NCI-H460 (cell line): ENCODE measurements at places on chromosomes 16 and 17.

GRCh38 chr17:41563607-41564170, 8.2 kb downstream of the KRT9 start:
- DNase-seq, result no peak

- no peak for DNase-seq
These were observed 126.8 kb downstream of the CACNG3 start for GRCh38 chr16:24382762-24383407.

DNA sequence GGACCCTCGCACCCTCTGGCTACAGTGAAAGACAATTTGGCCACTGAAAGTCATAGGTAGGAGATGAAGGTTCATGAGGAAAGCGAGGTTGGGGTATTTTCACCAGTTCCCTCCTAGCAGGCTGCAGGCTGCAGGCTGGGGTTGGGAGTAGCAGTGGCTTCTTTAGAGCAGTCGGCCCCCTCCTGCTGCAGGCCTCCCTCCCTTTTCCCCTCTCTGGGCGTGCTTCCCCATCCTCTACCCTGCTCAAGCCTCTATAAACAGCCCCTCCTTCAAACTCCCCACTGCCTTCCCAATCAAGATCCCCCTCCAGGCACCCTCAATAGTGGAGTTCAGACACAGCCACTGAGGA, 41.8 kb downstream of the GAS7 start:
- DNase-seq, result no peak

GRCh38 chr17:17118399-17118798, 76.1 kb downstream of the MPRIP start:
- no peak for DNase-seq

DNA sequence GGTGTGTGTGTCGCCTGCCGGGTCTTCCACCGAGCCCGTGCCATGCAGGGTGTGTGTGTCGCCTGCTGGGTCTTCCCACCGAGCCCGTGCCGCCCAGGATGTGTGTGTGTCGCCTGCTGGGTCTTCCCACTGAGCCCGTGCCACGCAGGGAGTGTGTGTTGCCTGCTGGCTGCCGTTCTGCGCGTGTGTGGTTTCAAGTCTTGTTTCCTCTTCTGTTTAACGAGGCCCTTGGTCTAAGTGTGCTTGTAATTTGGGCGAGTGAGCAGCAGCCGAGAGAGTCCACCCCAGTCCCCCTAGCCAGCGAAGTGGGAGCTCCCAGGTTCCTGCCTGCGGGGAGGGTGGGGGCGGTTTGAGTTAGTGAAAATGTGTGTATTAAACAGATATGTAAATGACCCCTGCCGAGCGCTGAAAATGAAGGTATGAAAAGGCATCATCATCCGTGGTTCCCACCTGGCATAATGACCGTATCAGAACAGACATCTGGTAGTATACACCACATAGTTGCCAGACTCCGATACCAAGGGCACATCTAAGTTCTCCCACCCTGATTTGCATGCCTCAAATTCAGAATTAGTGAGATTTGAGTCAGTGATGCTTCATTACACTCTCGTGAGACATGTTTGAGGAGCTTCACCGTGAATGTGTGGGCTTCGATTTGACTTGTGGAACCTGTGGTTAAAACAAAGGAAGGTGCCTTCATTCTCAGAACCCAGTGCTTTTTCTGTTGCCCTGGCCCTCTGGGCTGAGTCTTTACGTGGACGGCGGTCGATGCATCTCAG, 114.5 kb upstream of the CHMP6 start:
- no peak for DNase-seq

GRCh38 chr17:47235506-47235905, 18.1 kb upstream of the ITGB3 start:
- DNase-seq, result no peak

GRCh38 chr16:64991001-64991400, 130.9 kb downstream of the CDH11 start:
- no peak for DNase-seq

DNA sequence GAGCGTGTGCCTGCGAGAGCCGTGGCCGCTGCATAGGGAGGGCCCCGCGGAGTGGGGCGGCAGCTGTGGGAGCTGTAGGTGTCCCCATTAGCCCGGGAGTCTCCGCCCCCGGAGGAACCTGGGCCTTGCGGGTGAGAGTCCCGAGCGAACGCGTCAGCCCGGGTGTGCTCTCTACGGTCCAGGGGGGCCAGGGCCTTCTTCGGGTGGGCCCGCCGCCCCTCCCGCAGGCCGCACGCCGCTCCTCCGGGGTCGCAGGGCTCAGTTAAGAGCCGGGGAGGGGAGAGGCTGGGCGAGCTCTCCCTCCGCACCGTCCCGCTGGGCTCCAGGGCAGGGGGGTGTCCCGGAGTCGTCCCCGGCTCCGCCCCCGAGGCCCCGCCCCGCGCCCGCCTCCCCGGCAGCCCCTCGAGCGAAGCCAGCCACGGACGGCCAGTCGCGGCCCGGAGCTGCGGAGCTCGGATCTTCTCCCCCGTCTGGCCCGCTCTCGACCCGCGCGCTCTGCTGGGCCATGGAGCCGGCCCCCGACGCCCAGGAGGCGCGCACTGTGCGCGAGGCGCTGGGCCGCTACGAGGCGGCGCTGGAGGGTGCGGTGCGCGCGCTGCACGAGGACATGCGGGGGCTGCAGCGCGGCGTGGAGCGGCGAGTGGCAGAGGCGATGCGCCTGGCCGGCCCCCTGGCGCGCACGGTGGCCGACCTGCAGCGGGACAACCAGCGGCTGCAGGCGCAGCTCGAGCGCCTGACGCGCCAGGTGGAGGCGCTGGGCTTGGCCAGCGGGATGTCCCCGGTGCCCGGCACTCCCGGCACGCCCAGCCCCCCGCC, at the start of gene SMTNL2:
Gene SMTNL2 (plus strand): TSS at position 429 of the 816 bp plus-strand sequence. CDS start 77 bp downstream, at position 506.
- no peak for DNase-seq

- DNase-seq, result no peak
These were observed 7.2 kb downstream of the SPACA3 start for GRCh38 chr17:32998887-32999228.

GRCh38 chr16:50679676-50680555, 1.2 kb downstream of the SNX20 start:
- no peak for DNase-seq

- peak; percentile 91 for DNase-seq
These were observed 2.6 kb downstream of the CAMKK1 start for GRCh38 chr17:3890082-3890877.

DNA sequence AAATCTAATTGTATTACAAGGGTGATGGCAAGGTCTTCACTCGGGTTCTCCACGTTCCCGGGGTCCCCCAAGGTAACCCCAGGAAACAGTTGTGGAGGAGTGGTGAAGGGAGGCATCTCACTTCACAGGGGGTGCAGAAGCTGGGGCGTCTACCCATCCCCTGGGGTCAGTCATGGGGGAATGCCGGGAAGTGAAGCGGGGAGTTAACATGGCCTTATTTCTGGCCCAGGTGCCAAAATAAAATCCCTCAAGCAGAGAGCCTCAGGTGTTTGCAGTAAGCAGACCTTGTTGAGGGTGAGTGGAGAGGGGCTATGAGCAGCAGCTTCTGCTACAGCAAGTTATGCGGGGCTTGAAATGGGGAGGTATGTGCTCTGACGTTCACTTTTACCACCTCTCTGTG, 9.0 kb upstream of the ATP2C2 start:
- DNase-seq, result no peak

DNA sequence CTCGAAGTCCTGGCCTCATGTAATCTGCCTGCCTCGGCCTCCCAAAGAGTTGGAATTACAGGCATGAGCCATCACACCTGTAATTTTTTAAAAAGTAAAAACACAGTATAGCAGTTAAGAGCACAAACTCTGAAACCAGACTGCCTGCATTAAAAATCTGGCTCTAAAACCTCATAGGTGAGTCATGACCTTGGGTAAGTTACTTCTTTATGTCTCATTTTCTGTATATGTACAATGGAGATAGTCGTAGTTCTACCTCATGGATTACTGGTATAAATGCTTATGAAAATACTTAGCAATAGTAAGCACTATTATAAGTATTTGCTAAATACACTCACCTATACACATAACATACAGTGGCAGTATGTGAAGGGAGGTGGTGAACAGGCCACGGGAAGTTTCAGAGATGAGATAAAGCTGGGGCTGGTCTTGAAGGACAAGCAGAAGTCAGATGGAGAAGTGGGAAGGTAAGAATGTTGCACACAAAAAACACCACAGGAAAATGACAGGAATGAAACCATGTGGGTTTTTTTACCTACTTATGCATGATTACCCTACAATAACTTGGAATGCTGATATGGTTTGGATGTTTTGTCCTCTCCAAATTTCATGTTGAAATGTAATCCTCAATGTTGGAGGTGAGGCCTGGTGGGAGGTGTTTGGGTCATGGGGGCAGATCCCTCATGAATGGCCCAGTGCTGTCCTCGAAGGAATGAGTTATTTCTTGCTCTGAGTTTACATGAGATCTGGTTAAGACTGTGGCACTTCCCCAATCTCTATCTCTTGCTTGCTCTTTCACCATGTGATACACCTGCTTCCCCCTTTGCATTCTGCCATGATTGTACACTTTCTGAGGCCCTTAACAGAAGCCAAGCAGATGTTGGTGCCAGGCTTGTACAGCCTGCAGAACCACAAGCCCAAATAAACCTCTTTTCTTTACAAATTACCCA, 33.9 kb downstream of the ZNF652 start:
- DNase-seq, result no peak

- DNase-seq, result no peak
These were observed 31.6 kb downstream of the CYB5D2 start for GRCh38 chr17:4174556-4174955.

DNA sequence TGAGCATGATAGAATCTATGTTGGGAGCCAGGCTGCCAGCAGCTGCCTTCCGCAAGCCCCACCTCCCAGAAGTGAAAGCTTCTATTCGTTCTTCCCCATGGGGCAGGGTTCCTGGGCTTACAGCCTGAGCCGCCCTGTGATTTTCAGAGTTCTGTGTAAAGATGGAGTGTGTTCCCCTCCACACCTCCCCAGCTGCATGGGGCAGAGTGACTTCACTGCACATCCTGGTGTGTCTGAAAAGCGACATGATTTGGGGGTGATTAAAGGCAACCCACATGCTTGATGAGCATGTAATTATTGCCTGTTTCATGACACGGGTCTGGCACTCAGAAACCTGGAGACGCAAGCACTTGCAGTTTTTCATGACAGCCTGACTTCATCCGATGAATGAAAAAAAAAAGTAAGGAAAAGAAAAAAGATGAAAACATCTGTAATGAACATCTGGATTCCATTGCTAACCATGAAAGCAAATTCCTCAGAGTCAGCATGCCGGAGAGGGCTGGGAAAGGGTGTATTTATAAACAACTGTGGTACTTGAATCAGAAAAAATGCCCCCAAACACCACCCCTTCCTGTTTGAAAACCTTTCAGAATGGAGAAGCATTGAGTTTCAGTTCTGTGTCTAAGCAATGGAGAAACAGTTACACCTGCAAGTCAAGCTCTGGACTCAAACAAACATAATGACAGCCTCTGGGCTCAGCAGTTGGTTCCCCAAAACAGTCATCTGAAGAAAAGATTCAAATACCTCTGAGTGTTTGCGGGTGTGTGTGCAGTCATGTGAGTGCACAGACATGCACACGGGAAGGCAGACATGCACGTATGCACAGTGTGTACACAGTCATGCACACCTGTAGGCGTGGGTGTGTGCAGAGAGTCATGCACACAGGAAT, 266.0 kb downstream of the ENGASE start:
- DNase-seq, result no peak

DNA sequence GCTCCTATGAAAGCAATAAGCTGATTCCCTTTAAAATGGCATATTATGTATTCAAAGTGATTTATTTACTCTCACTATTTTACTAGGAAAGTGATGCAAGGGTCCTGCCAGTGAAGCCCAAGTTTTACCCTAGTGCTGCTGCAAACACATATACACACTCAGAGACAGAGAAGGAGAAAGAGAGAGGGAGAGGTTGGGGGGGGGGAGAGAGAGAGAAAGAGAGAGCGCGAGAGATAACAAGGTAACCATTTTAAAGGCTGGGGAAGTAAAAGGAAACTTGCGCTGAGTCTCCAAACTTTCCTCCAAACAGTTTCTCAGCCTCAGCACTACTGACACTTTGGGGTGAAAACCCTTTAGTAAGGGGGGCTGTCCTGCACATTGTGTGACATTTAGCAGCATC, 5.9 kb downstream of the USP31 start:
- DNase-seq, result no peak

GRCh38 chr17:14205992-14206461, 30.6 kb downstream of the CDRT15 start:
- DNase-seq, result peak; percentile 69

- DNase-seq, result no peak
These were observed 115.3 kb downstream of the C16orf78 start for GRCh38 chr16:49488740-49489525.

DNA sequence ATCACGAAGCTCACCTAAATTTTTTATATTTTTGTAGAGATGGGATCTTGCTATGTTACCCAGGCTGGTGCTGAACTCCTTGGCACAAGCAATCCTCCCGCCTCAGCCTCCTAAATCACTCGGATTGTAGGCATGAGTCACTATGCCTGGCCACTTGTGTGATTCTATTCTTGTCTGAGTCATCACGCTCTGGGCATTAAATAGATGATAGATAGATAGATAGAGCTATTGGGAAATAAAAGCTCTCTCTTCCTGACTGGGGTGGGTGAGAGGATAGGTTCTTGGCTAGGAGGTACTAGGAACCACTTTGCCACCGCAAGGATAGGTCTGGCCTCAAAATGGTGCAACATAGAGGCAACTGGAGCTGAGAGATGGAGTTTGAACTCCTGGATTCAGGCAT, 21.4 kb upstream of the CACNG3 start:
- DNase-seq, result no peak

DNA sequence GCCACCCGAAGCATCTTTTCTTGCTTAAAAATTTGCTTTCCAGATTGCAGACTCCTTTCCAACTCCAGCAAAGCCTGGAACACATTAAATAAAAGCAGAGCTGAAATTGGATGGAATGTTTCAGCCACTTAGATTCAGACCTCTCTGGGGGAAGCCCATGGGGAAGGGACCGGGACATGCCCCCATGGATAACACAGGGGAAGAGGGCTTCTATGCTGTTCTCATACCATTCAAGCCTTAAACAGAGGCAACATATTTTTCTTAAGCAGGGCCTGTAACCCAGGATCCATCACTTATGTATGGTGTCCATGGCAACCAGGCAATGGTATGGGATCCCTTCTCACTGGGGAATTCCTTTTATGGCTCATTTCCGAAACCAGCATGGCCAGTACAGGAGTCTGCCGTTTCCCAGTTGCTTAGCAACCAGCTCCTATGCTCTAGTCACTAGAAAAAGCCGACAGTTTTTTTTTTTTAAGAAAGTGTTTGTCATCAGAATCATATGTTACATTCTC, 62.0 kb upstream of the MARCHF10 start:
- DNase-seq, result no peak

DNA sequence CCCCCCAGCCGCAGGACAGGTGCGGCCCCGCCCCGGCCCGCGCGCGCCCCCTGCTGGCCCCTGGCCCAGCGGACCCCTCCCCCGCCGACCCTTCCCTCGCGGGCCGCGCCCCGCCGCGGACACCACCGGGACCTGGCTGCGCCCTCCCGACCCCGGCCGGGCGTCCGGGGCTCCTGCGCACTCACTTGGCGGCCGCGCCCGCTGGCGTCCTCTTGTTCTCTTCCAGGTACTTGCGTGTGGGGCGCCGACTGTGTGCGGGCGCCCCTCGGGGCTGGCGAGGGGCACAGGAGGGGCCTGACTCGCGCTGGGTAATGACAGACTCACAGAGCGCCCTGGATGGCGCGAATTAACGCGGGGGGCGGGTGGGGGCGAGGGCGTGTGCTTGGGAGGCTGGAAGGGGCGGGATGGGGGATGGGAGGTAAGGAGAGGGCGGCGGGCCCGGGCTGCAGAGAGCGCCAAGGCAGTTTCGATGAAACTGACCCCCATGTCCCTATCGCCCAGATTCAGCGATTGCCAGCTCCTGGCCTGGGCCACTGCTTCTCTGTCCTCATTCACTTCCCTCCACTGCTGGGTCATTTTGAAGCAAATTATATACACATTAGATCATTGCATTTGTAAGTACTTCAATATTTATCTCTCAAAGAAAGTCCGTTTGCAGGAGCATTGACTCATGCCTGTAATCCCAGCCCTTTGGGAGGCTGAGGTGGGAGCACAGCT, 445 bp upstream of the DBNDD1 start:
- no peak for DNase-seq
